ENCODE measurements at places on chromosomes 6 and 20.

DNA sequence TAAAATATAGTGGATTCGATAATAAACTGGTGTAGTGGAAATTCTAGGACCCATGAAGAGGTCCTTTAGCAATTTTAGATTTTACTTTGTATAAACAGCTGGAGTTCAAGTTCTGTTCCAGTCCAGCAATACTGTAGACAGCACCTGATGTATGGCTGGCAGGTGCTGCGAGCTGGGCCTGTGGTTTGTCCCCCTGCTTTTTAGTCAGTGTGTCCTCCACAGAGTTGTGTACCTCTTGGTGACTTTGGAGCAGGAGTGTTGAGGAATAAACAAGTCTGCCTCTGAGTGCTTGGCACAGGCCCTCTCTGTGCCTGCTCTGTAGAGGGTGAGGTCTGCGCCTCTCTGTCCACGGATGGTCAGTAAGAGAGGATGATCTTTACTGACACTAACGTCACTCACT lies 13.8 kb downstream of the STX16 start:
- H3K4me1 ChIP-seq, result no peaks in the 10 kb centered on the region
- H3K4me3 ChIP-seq, result no peak overlapping the region
- H3K27ac ChIP-seq, result no peak overlapping the region
- peaks cover 28% of the 10 kb centered on the region for H3K36me3 ChIP-seq
- DNase-seq, result no peak

- H3K36me3 ChIP-seq, result no peaks in the 10 kb centered on the region
- H3K4me3 ChIP-seq, result no peak overlapping the region
- peaks cover 7% of the 10 kb centered on the region for H3K4me1 ChIP-seq
- no peak overlapping the region for H3K27ac ChIP-seq
- DNase-seq, result no peak
Observed at GRCh38 chr20:53938739-53939138, 131.7 kb downstream of the BCAS1 start.

DNA sequence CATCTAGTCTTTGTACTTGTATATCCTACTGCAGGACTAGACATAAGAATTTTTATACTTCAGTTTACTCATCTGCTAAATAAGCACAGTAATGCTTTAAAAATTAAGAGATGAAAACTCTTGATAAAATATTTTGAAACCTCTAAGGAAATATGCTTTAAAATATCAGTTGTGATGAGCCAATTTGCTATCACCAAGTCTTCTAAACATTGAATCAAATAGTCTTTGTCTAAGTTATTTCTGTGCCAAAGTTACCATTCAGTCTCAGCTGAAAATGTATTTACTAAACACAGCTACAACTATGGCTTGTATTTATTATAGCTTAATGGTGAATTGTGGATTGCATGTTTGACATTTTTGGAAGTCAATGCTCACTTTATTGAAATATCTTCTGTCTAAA lies 46.2 kb upstream of the RFPL4B start:
- no peaks in the 10 kb centered on the region for H3K36me3 ChIP-seq
- no peaks in the 10 kb centered on the region for H3K4me1 ChIP-seq
- H3K27me3 ChIP-seq, result no peaks in the 10 kb centered on the region
- no peak overlapping the region for H3K27ac ChIP-seq
- H3K4me3 ChIP-seq, result no peak overlapping the region
- no peak for DNase-seq

DNA sequence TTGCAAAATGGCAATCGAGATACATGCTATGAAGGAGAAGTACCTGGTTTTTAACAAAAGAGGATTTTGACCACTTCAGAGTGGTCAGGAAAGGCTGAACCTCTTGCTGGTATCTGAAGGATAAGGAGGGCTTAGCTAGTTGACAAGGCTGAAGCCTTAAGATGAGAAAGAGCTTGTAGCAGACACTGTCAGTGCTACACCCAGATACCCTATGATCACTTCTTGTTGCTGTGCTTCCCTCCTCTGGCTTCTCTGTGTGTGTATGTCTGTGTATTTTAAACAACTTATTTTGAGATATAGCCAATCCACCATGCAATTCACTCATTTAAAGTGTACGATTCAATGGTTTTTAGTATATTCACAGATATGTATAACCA lies 38.9 kb upstream of the TGM2 start:
- H3K27ac ChIP-seq, result no peak overlapping the region
- no peaks in the 10 kb centered on the region for H3K27me3 ChIP-seq
- no peaks in the 10 kb centered on the region for H3K36me3 ChIP-seq
- no peak for DNase-seq
- H3K4me3 ChIP-seq, result no peak overlapping the region
- no peaks in the 10 kb centered on the region for H3K4me1 ChIP-seq

DNA sequence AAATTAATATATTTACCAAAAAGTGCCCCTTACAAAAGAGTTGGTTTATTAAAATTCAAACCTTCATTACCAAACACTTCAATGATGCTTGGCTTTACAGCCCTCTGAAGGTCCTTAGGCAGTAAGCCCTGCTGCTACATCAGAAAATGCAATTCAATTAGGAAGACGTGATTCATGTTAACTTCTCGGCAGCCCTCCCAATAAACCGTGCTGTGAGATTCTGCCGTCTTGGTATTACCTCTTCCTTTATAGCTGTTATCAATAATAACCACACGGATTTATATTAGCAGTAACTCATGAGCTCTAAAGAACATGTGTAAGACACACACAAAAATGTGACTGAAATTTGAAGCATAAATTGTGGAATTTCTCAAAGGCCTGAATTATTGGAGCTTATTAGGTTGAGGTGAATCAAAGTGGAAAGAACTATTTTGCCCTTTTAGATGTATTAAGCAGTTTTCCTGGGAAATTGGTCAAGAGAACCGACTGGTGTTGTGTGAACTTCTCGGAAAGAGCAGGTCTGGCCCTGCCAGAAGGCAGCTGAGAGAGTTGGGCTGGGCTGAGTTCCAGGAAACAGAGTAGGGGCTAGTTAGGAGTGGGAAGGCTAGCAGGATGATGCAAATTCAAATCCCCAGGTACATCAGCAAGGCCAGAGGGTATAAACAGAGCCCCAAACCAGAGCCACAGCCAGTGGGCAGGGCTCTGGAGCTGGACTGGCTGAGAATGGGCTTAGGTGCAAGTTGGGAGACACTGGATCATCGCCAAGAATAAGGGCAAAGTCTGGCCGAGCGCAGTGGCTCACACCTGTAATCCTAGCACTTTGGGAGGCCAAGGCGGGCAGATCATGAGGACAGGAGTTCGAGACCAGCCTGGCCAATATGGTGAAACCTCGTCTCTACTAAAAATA lies 33.1 kb downstream of the FGD2 start:
- H3K4me3 ChIP-seq, result no peak overlapping the region
- no peaks in the 10 kb centered on the region for H3K4me1 ChIP-seq
- no peak overlapping the region for H3K27ac ChIP-seq
- H3K27me3 ChIP-seq, result no peaks in the 10 kb centered on the region
- DNase-seq, result peak; percentile 58

GRCh38 chr6:41581381-41581991 lies 35.3 kb downstream of the FOXP4 start:
- no peak overlapping the region for H3K4me3 ChIP-seq
- no peak overlapping the region for H3K27ac ChIP-seq
- peaks cover 4% of the 10 kb centered on the region for H3K4me1 ChIP-seq
- no peaks in the 10 kb centered on the region for H3K36me3 ChIP-seq

- no peak for DNase-seq
- no peaks in the 10 kb centered on the region for H3K27me3 ChIP-seq
- H3K4me3 ChIP-seq, result no peak overlapping the region
Observed at GRCh38 chr6:139395891-139396301, 21.4 kb upstream of the CITED2 start.

DNA sequence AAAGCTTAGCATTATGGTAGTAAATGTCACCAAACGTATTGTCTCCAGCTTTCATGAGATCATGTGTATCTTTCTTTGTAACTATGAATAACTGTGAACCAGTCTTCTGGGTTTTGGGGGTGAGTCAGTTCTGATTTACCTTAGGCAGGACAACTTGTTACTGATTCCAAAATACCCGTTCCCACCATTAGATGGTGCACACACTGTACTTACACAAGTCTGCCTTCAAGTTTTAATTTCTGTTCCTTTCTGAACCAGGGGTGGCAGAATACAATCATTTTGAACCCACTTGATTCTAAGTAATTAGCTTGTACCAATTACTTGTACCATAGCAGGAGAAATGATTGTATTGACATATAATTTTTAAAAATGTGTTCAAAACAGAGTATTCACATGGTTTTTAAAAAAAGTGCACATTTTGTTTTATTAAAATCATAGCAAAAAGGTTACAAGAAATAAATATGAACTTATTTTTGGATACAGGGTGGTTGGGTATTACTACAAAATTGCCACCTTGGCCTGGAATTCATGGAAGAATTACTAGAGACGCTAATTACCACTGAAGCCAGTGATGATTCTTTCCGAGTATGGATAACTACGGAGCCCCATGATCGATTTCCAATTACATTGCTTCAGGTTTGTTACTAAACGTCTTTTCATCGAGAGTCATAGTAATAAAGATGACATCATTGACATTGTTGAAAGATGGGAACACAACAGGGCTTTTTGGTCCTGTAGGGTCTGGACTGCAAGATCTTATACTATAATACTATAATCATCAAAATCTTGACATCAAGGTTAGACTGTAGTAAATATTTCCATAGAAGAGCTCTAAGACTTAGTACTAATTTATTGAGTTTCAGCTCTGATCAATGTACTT lies 75.2 kb upstream of the GLP1R start:
- H3K27me3 ChIP-seq, result no peaks in the 10 kb centered on the region
- no peak overlapping the region for H3K27ac ChIP-seq
- H3K4me3 ChIP-seq, result no peak overlapping the region
- peak; percentile 18 for DNase-seq

DNA sequence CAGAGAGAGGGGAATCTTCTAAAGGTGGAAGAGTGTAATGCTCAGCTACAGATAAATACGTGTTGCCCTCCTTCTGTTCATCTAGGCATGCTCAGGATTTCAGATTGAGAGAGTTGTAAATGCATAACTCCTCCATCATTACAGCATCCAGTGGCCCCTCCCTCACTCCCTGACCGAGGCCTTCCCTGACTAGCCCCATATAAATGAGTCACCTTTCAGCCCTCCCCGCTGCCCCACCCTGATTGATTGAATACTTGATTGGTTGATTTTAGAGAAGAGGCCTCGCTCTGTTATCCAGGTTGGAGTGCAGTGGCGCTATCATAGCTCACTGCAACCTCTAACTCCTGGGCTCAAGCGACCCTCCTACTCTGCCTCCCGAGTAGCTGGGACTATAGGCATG lies 193.7 kb downstream of the EYA2 start:
- H3K27ac ChIP-seq, result no peak overlapping the region
- no peak overlapping the region for H3K4me3 ChIP-seq
- H3K4me1 ChIP-seq, result no peaks in the 10 kb centered on the region
- no peaks in the 10 kb centered on the region for H3K36me3 ChIP-seq
- no peaks in the 10 kb centered on the region for H3K27me3 ChIP-seq

- no peak overlapping the region for H3K4me3 ChIP-seq
- no peaks in the 10 kb centered on the region for H3K27me3 ChIP-seq
- no peak overlapping the region for H3K27ac ChIP-seq
Observed at GRCh38 chr6:37867756-37868446, 48.4 kb downstream of the ZFAND3 start.

GRCh38 chr6:36822506-36823269 lies 16.6 kb downstream of the CPNE5 start:
- H3K27me3 ChIP-seq, result no peaks in the 10 kb centered on the region
- DNase-seq, result no peak
- H3K27ac ChIP-seq, result peak overlapping the region; percentile 63

DNA sequence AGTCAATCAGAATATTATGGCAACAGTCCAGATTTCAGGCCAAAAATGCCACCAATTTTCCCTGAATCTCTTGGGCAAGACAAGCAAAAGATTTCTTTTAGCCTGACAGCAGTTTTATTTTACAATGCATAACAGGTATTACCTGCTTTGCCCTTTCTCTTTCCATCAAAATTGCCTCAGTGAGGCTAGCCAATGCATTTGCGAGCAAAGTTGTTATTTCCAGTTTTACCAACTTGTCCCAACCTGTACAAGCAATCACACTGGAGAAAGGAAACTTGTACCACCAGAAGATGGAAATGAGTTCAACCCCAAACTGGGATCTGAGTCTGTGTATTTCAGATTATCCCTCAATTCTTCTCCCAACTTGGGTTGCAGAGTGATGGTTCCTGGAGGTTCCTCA lies 279.9 kb upstream of the CDYL start:
- no peak overlapping the region for H3K4me3 ChIP-seq
- H3K27ac ChIP-seq, result no peak overlapping the region
- H3K36me3 ChIP-seq, result no peaks in the 10 kb centered on the region

GRCh38 chr6:35253249-35253648 lies 6.3 kb upstream of the ZNF76 start:
- no peak overlapping the region for H3K27ac ChIP-seq
- H3K27me3 ChIP-seq, result no peaks in the 10 kb centered on the region
- no peak overlapping the region for H3K4me3 ChIP-seq
- DNase-seq, result no peak
- no peaks in the 10 kb centered on the region for H3K36me3 ChIP-seq

GRCh38 chr6:169723200-169723909 lies 945 bp downstream of the PHF10 start:
- H3K4me3 ChIP-seq, result peak overlapping the region; percentile 84
- H3K36me3 ChIP-seq, result no peaks in the 10 kb centered on the region
- peak overlapping the region; percentile 84 for H3K27ac ChIP-seq
- peak; percentile 93 for DNase-seq
- no peaks in the 10 kb centered on the region for H3K27me3 ChIP-seq
- H3K4me1 ChIP-seq, result peaks cover 2% of the 10 kb centered on the region

DNA sequence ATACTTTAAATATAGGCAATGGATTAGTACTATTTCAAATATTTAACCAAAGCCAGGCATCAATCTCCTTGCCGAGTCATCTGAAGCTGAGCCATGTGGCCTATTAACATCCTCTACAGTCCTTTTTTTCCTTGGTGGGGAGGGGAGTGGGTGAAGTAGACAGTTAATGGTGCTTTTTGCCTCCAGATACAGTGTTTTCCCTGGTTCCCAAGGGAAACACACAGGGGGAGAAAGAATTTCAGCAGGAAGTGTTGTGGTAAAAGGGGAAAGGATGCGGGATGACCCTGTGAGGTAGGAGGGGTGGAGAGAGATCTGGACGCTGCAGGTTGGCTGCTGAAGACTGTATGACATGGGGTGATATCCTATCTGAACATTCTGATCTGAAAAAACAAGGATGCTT lies 9.6 kb downstream of the CLDN20 start:
- no peaks in the 10 kb centered on the region for H3K27me3 ChIP-seq
- H3K4me3 ChIP-seq, result no peak overlapping the region
- no peaks in the 10 kb centered on the region for H3K4me1 ChIP-seq
- no peak overlapping the region for H3K27ac ChIP-seq
- DNase-seq, result no peak

DNA sequence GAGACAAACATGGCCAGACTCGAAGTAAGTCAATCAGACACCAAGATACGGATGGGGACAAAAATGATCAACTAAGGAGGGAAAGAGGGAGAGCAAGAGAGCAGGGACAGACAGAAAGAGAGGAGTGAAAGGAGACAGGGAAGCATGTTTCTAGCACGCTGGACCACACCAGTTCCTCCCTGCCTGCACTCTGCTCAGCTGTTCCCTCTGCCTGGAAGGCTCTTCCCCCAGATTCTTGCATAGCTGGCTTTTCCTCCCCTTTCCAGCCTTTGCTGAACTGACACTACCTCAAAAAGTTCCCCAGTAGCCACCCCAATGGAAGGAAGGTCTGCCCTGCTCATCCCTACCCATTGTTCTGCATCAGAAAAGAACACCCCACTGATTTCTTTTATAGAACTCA lies 185.9 kb downstream of the MAFB start:
- no peaks in the 10 kb centered on the region for H3K4me1 ChIP-seq
- peak; percentile 30 for DNase-seq
- no peaks in the 10 kb centered on the region for H3K27me3 ChIP-seq
- H3K27ac ChIP-seq, result no peak overlapping the region

Data from kidney (tissue), 22 donors.